Suppressor macrophage (primary cell): ENCODE measurements at places on chromosomes 6 and 20.

DNA sequence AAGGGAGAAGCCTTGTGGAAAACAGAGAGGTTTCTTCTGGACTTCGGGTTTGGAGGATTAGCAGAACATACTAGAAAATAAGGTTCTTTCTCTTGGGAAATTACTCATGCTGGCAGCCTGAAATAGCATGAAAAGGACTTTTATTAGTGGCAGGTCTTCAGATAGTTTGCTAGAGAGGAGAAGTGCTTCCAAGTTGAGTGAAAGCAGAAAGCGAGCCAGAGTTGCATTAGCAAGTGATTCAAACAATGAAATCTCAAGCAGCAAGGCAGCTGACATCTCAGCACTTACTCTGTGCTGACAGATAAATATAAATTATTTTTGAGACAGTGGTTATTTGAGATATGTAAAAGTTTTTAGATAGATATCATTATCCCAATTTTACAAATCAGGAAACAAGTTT, 91.9 kb downstream of the PLCB4 start:
- peak; percentile 5 for DNase-seq

DNA sequence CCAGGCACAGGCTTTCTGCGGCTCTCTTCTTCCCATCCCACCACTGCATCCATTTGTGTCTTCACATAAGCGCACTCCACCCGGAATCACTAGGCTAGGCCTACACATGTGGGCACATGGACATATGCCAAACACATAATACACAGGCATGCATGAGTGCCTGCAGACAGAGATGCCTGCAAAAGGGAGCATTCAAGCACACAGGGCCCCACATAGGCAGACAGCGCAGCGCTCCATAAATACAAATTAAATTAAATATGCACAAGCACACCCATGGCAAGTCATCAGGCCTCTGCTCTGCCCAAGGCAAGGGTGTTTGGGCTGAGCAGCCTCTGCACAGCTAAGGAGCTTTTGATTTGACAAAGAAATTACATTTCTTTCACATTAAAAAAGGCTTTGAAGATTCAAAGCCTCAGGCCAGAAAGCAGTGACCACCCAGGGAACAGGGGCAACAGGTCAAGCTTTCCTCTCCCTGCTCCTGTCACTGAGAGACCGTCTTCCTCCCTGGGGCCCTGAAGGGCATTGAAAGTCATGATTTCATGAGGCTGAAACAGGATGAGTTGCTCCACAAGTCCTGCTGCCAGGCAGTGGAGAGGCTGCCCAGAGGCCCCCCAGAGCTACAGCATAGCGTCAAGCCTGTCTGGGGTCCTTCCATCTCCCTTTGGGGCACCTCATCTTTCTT, 134.2 kb upstream of the LRFN2 start:
- no peak for DNase-seq

GRCh38 chr20:31719644-31720485, 2.8 kb downstream of the BCL2L1 start:
- DNase-seq: no peak

GRCh38 chr20:32418376-32418775, 60.2 kb downstream of the ASXL1 start:
- peak; percentile 13 for DNase-seq

DNA sequence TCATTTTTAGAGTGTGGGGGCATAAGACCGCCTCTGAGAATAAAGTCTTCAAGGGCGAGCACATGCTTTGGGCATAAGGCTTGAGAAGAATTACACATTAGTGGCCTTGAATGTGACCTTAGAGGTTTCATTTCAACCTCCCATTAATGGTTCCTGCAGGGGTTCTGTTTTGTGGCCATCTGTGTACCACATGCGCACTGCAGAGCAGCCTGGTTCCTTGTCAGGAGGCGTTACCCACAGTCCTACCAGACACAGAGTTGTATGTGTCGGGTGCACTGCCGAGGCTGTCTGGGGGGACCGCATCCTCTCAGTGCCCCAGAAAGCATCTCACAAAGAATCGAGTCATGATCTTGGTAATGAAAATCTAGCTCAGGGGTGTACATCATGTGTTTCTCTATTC, 115.7 kb downstream of the B3GAT2 start:
- no peak for DNase-seq

- no peak for DNase-seq
Measured at GRCh38 chr20:34712525-34713192, 8.5 kb downstream of the TP53INP2 start.

- DNase-seq: no peak
Measured at GRCh38 chr6:78701407-78701806, 165.9 kb upstream of the IRAK1BP1 start.
